Fibroblast of skin of right biceps (primary cell): ENCODE measurements at places on chromosomes 1 and 21.
A peak's percentile ranks its signal among the peaks of the same experiment; 100 is the strongest.

DNA sequence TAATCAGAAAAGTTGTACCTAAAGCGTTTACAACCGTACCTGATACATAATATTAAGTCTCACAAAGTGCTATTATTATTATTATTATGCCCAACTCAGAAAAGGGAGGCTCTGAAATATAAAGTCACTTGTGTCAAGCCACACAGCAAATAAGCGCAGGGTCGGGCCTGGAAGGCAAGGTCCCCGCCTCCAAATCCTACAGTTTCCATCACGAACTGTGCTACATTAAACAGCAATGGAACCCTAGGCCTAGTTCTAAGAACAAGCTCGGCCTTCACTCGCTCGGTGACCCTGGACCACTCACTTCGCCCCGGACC lies 549 bp downstream of the PARS2 start:
- DNase-seq: no peak

DNA sequence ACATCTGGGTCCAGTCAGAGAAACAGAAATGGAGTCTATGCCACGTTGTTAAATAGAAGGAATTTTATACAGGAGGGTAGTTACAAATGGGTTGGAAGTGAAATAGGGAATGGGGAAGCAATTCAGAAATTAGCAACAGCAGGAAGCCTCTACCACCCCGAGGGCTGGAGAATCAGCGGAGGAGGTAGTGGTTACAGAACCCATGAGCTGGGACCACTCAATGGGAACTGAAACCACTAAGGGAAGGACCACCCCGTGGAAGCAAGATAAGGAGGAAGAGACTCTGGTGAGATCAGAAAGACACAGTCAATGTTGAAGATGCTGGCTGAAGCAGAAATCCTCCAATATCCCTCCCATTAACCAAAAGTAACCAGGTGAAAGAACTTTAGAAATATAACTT lies 15.5 kb upstream of the MAST2 start:
- DNase-seq: no peak

DNA sequence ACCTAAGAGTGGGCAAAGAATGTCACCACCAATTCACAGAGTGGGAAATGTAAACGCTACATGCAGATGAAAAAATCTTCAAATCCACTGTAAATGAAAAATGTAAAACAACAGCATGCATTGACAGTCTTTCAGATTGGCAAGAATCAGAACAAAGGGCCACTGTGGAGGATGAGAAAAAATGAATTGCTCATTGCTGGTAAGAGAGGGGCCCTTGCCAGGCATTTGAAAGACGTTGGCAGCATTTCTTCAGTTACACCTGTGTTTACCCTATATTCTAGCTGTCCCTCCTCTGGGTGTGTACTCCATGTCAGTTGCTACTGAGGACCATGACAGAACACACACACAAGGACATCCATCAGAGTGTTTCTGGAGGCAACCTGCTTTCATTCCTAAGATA lies 25.8 kb upstream of the AADACL3 start:
- DNase-seq: no peak

DNA sequence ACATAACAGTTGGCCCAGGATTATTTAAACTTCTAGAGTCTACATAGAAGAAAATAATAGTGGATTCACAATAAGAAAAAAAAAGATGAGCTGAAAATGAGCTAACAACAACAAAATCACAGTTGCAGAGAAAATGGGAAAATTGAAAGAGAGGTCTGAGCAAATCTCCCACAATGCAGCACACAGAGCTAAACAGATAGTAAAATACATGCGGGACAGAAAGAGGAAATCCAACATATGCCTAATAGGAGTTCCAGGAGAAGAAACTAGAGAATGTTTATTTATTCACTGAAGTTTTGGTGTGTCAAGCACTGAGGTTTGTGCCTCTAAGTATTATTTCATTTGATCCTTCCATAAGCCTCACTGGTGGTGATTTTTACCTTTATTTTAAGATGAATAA lies 45.5 kb upstream of the CACHD1 start:
- no peak for DNase-seq

GRCh38 chr21:39263372-39263771 lies 50.1 kb downstream of the BRWD1 start:
- DNase-seq: peak; percentile 20
